ENCODE measurements at places on chromosomes 11 and 22.

DNA sequence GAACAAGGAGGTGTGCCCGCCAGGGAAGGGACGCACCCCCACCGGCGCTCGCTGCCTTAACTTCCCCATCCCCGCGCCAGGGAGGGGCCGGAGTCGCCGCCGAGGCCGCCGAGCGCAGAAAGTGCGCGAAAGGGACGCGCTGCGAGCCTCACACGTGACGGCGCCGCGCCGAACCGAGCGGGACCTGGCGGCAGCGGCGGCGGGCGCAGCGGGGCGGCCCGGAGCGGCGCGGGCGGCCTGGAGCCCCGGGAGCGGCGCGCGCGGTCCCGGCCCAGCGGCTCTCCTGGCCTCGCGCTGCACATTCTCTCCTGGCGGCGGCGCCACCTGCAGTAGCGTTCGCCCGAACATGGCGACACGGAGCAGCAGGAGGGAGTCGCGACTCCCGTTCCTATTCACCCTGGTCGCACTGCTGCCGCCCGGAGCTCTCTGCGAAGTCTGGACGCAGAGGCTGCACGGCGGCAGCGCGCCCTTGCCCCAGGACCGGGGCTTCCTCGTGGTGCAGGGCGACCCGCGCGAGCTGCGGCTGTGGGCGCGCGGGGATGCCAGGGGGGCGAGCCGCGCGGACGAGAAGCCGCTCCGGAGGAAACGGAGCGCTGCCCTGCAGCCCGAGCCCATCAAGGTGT, at the start of gene SORL1:
Gene SORL1, plus strand, starts transcription at position 329 of the 623 bp plus-strand sequence. Its CDS starts 18 bp downstream, at position 347.
- DNase-seq, result peak; percentile 76

DNA sequence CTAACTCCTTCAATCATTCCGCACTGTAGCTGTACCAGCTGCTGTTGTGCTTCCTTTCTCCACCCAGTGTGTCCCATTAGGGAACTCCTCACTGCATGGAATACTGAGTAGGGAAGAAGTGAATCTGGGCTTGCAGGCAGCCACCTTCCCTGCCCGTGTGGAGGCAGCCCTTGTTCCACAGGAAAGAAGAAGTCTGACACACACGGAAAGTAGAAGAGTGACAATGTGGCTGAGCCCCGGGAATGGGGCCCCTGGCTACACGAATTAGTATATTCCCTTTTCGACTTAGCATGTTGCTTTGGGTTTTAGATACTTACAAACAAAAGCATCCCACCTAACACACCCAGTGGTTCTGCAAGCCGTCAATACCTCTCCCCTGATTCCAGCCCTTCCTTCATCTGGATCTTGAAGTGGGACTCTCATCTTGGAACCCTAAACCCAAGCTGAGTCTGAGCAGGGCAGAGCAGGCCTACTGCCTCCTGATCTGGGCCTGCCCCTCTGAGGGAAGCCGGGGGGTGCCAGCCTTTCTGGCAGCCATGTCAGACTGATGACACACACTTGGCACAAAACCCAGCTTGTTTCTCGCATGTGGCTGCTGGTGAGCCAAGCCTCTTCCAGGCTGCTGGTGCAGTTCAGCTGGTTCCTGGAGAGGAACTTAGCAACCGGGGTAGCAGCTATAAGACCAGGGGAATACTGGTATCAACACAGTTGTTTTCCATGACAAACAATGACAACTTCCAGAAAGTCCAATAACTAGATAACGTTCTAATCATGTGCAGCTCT, 71.6 kb downstream of the C11orf58 start:
- no peak for DNase-seq

DNA sequence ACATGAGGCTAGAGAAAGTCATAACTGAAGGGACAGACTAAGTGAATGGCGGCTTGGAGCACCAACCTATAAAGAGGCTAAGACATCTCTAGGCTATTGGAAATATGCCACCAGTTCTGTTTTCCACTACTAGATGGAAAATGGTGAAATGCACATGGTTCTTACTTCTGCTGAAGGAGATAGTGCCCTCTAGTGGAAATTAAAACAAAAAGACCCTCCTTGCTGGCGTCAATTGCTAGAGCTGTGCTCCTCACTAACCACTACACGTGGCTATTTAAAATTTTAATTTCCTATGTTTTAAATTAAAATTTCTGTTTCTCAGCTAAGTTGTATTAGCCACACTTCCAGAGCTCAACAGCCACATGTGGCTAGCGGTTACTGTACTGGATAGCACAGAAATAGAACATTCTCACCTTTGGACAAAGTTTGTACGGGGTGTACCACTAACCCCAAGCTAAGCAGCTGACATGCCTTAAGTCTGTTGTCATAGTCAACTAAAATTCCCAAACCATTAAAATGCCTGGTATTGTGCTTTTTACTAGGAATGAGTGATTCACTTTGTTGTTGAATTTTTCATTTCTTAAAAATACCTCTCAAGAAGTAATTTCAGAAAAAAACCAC, 34.1 kb upstream of the CALCA start:
- DNase-seq, result no peak

DNA sequence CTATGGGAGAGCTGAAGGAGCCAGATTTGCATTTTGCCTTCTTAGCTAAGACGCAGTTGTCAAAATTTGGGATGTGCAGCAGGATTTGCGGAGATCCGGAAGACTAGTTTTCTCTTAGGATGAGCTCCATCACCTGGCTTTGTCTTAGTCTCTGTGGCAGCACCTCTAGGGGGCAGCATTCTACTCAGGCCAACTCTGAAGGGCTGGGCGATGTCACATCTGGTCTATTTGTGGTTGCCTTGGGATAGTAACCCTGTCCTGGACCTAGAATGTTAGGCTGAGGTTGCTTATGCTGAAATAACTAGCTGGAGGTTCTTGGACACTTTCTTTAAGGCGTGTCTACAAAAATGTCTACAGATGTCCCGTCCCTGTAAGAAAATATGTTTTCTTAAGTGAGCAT, 116.2 kb downstream of the FAT3 start:
- no peak for DNase-seq

- no peak for DNase-seq
Observed at GRCh38 chr11:690738-691633, 4.0 kb downstream of the DEAF1 start.

- no peak for DNase-seq
Observed at GRCh38 chr11:104136861-104137260, 27.1 kb downstream of the PDGFD start.

DNA sequence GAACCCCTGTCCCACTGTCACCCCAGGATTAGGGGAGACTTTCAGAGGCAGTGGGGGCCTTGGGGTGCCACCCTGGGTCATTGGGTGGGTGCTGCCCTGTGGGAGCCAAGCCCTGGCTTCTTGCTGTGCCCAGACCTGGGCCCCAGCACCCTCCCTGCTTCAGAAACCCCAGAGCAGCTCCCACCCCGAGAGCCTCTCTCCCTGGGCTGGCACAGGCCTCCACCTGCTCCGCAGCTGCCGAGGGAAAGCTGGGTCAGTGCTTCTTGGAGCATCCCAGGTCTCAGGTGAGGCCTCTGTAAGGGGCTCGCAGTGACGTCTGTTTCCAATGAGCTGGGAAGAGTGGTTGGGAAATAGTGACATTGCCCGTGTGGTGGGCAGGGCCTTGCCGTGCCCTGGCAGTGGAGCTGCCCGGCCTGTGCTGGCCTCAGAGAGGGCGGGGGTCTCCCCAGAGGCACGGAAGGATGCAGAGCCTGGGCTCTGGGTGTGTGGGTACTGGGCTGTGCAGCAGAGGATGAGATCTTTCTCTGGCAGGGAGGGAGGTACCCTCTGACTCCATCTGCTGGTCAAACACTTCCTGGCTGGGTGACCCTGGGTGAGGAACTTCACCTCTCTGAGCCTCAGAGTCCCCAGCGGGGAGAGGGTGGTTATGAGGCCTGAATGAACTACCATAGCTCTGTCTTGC, 23.0 kb downstream of the C22orf23 start:
- DNase-seq, result no peak
